ENCODE measurements at places on chromosomes 5 and 9. TPM values are rescaled to one million over a fixed set of nuclear protein-coding genes. Genes with fewer than 3 reads are reported as not detected.

- DNase-seq = no peak
Observed at GRCh38 chr5:159447116-159447515, 116.8 kb upstream of the IL12B start.

DNA sequence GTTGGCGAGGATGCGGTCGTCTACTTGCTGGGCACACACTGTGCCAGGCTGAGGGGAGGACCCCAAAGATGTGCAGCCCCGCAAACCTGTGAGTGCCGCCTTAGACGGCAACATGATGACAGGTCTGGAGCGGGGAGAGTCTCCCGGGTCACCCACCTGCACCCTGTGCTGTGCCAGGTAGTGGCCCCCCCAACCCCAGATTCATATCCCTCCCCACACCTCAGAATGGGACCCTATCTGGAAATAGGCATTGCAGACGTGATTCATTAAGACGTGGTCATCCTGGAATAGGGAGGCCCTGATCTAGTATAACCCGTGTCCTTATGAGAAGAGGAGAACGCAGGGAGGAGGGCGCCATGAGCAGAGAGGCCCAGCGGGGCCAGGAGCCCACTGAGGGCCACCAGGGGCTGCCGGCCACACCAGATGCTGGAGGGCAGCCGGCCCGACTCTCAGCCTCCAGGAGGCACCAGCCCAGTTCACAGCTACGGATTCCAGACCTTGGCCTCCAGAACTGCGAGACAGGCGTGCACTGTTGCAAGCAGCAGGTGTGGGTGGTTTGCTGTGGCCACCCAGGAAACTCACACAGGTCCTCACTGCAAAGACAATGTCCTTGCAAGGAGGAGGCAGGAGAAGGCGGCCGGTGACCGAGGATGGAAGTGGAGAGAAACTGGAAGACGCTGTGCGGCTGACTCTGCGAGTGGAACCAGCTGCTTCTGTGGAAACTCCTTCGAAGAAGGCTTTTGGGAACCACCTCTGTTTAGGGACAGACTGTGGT, 131.9 kb upstream of the LPCAT1 start:
- no peak for DNase-seq

GRCh38 chr5:976849-977751, 31.5 kb upstream of the NKD2 start:
- no peak for DNase-seq

DNA sequence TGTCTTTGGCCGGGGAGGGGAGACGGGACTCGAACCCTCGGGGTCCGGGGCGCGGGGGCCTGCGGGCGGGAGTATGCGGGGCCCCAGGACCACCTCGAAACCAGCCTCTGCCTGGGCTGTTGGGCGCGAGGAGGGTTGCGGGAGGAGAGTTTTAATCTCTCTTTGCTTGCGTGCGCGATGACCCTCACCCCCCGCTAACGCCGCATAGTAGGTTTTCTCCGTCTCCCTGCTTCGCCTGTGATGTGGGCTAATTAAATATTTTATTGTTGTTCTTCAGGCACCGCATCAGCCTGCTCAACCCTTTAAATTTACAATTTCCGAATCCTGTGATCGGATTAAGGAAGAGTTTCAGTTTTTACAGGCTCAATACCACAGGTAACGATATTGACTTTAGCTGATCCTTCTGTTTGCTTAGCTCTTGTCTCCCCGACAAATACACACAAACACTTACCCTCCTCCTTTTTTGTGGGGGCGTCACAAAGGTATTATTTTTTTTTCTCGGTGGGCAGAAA, 1.7 kb downstream of the TLE4 start:
- no peak for DNase-seq

DNA sequence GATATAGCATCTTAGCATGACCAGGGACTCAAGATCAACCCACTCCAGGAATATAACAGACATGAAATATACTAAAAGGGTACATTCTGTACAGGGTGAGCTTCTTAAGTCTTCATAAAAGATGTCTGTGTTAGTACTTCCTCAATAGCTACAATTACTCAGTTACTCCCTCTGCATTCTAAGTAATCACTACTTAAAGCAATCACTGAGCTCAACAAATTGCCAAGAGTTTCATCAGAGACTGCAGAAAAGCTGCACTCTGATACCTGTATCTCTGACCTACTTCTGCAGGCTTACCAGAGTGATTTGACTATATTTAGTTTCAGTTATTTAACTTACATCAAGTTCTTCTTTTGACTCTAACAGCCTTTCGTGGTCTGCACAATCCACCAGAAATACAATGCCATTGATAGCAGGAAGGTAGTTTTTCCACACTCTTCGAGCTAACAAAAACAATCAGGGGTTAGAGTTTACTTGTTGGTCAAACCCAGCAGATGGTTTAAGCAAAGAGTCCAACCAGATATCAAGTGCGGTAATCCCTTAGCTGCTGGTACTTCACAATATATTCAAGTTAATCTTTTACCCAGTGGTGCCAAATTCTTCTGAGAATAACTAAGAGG, 23.3 kb downstream of the SAR1B start:
- DNase-seq = no peak

GRCh38 chr9:121261755-121262154, 6.2 kb upstream of the GSN start:
- DNase-seq = no peak

The SCGB3A1 gene
- not detected for total RNA-seq

The FYB1 gene
- total RNA-seq = not detected

The MTREX gene
- 129 TPM for total RNA-seq

All from pulmonary artery endothelial cell (primary cell).